Iris pigment epithelial cell (primary cell): ENCODE measurements at places on chromosomes 5 and 9.

GRCh38 chr5:142437563-142437962, 112.7 kb upstream of the SPRY4 start:
- no peak for DNase-seq

- peak; percentile 56 for DNase-seq
These were observed 101.2 kb downstream of the AOPEP start for GRCh38 chr9:94827584-94828304.

DNA sequence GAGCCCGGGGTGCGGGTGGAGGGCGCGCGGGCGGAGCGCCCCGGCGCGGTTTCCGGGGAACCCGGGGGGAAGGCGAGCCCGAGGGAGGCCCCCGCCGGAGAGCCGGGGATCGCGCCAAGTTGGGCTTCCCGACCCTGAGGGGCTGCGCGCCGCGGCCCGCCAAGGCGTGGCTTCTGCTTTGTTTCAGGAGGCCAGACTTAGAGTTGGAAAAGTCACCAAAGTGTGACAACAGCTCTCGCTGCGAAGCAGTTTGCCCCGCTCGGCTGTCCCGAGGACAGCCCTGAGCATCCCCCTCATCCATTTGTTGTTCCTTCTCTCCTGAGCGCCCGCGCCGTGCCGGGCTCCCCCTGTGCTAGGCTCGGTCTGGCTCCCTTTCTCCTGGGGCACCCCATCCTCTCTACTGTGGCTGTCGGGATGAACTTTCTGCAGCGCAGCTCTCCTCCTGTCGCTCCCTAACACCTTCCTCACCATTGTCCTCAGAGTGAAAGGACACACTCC, 410 bp downstream of the GLIPR2 start:
- DNase-seq: peak; percentile 16

DNA sequence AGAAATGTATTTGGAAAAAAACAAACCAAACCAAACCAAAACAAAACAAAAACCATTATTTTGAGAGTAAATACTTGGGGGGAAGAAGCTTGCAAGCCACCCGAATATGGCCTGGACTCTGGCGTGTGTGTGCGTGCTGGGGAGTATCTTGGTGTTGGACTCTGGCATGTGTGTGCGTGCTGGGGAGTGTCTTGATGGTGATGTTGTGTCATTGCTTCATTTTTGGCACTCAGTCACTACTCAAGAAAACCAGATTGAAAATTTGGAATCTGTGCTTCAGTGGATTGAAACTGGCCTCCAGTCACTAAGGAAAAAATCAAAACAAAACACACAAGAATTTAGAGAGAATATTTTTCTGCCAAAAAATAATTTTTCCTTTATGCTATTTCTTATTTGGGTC, 76.1 kb downstream of the ARRDC3 start:
- no peak for DNase-seq

DNA sequence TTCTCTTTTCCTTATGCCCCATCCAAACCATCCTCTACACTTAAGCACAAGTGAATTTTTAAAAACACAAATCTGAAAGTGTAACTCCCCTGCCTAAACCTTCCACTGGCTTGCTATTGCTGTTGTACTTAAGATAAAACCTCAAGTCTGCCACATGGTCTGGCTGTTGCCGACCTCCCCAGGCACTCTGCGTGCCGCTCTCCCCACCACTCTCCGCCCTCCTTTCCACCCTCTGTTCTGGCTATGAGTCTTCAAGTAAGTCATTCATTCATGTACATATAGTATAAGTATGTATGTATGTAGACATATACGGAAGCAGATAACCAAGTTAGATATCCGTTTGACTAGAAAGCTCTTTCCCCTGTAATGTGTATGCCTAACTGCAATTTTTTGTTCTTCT, 94.7 kb upstream of the ANKRD55 start:
- DNase-seq: no peak

GRCh38 chr5:180330270-180330648, 22.9 kb downstream of the GFPT2 start:
- no peak for DNase-seq

- no peak for DNase-seq
These were observed 139.3 kb downstream of the MVB12B start for GRCh38 chr9:126465977-126466376.
